ENCODE measurements at places on chromosomes 2 and 18.

- no peak for DNase-seq
These were observed 44.8 kb upstream of the EHBP1 start for GRCh38 chr2:62660582-62661262.

GRCh38 chr2:143123911-143124310 is 5.3 kb upstream of the ARHGAP15 start:
- no peak for DNase-seq

DNA sequence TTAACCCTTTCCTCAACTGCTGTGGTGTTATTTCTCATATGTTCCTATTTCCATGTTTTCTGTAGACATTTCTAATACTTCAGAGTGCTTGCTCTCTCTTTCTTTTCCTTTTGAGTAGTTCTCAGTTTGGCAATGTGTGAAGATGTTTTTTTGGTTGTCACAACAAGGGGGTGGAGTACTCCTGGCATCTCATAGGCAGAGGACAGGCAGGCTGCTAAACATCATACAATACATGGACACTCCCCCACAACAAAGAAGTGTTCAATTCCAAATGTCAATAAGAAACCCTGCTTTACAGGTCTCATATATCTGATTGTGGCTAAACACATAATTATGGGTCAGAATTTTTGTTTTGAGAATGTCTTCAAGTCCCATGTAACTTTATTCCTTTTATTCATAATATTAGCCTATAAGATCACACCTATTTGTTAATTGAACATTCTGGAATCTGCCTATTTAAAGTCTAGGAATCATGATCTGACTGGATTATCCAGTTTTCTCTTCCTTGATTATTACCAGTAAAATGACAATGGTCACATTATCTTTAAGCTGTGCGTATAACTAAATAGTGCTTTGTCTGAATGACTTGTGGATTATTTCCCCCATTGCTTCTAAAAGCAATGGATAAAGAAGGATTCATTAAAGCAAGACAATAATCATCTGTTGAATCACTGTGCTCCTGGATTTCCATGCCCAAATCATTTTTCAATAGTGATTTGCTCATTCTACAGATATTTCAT is 46.8 kb upstream of the ITPRID2 start:
- no peak for DNase-seq

GRCh38 chr18:52678034-52678433 is 338.0 kb downstream of the DCC start:
- no peak for DNase-seq

DNA sequence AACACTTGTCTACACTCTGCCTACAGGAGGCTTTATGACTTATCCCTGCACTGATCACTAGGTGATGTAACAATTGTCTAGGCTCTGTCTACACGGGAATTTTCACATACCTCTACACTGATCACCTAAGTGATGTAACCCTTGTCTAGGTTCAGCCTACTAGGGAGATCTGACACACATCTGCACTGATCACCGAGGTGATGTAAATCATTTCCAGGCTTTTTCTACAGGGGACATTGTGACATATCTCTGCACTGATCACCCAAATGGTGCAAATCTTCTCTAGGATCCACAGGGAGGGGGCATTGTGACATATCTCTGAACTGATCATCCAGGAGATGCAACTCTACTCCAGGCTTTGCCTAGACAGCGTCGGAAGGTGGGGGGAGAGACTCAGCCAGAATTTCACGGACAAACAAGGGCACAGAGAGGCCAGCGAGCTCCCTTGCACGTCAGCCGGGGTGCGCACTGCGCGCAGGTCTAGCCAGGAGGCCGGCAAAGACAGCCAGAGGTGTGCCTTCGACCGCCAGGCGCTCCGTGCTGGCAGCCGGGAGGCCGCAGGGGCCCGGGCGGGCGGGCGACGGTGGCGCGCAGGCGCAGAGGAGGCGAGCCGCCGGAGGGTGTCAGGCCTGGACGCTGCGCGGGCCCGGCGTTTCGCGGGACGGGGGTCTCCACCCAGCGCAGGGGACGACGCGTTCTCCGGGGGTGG is 46.9 kb upstream of the USP14 start:
- DNase-seq: no peak

- DNase-seq: no peak
These were observed 172.3 kb downstream of the PRKCE start for GRCh38 chr2:45823723-45824206.

DNA sequence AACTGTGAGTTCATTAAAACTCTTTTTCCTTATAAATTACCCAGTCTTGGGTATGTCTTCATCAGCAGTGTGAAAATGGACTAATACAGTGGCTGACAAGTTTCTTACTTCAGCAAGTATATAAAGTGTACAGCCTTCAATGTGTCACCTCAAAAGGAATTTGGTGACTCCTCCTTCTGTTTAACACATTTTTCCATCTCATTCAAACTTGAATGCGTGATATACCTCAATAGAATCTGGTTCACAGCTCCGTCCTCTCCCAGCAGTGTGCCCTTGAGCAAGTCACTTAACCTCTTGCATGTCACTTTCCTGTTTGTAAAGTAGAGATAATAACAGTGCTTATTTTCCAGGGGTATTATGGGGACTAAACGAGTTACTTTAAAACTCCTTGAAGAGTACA is 159.6 kb downstream of the CCBE1 start:
- DNase-seq: no peak

DNA sequence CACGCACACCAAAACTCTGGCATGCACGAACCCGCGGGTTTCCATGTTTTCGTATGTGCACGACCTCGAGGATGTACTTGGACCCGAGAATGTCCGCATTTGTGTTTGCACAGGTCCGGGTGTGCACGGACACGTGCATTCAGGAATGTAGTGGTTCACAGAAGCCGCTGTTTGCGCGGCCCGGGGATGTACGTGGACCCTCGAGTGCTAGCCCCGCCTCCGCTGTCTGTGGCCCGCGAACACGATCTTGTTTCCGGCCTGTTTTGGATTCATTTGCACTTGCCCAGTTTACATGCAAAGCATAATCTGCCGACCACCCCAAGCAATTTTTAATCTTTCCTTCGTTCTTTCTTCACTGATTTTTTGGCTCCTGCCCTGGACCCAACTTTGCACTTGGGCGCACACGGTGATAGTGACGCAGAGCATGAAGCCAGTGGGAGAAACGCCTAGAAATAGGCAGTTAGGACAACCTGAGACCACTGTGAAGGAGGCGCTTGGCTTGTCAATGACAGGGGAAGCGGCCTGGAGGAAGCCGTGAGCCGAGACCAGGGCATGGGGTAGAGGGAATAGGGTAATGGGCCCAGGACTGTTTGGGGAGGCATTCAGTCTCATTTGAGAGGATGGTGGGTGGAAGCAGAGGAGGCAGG is 45.4 kb upstream of the PTMA start:
- no peak for DNase-seq

GRCh38 chr2:96085541-96086355 is 30.6 kb downstream of the ADRA2B start:
- no peak for DNase-seq

DNA sequence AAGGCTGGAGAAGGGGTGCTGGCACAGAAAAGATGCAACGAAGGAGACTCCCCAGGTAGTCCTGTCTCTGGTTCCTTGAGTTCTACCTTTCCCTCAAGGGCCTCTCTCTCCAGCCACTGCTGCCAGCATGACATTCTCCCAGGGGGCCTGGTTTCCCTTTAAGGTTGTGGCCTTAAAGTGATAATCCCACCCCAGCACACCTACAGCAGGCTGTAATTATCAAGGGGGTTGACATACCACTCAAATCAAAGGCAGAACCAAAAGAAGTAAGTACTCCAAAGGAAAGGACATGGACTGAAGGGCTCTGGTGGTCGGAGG is 127.4 kb upstream of the MSH6 start:
- DNase-seq: no peak

GRCh38 chr2:72925328-72925943 is 8.1 kb downstream of the EMX1 start:
- no peak for DNase-seq

DNA sequence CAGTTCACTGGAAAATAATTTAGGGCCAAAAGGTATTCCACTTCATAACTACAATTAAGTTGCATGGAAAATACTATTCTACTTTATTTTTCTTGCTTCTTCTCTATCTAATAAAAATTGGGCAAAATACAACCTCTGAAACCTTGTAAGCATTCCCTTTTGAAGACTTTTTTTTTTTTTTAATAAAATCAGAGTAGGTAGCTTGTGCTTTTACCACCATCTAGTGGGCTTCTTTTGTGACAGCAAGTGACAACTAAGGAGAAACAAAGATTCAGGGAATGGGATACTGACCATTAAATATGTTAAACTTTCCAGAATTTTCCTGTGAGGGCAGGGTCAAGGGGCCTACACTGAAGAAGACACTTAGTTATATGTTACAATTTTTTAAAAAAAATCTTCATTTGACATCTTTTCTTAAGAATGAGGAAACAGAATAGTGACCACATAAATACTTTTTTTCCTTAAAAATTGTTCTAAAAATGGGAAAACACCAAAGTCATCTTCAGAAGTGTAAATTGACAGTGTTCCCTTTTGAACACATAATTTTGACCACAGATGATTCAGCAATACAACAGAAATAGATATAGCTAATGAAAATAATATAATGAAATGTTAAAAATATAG is 1183.2 kb upstream of the ACVR2A start:
- no peak for DNase-seq

- DNase-seq: no peak
These were observed 124.9 kb downstream of the XIRP2 start for GRCh38 chr2:167013227-167013626.

DNA sequence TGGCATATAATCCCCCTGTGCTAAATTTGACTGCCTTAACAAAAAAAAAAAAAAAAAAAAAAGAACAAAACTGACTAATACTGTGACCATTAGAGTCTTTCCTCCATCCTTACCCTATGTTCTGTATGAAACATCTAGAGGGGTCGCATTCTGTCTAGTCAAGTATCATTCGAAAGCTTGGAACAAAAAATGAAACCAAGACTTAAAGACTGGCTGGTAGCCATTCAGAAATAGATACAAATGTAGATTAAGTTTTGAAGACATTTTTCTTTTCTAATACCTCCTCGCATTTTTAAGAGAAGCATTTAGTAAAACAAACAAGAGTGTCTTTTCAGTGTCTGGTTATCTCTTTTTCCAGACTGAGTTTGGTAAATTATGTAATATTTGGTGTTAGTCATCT is 66.7 kb downstream of the SPATS2L start:
- DNase-seq: no peak

- DNase-seq: no peak
These were observed 22.1 kb upstream of the TNS1 start for GRCh38 chr2:218024871-218025270.

- peak; percentile 4 for DNase-seq
These were observed 239.8 kb downstream of the HAUS1 start for GRCh38 chr18:46343931-46344372.

DNA sequence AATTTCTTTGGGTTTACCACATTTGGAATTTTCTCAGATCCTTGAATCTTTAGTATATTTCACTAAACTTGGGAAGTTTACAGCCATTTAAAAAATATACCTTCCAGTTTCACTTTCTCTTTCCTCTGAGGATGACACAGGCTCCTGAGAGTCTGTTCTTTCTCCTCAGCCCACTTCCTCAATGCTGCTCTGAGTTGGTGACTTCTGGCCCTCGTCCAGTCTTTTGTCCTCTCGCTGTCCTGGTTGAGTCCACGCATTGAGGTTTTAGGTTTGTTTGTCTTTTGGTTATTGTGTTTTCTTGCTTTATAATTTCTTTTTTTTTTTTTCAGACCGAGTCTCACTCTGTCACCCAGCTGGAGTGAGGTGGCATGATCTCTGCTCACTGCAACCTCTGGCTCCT is 40.7 kb upstream of the GALR1 start:
- DNase-seq: no peak

DNA sequence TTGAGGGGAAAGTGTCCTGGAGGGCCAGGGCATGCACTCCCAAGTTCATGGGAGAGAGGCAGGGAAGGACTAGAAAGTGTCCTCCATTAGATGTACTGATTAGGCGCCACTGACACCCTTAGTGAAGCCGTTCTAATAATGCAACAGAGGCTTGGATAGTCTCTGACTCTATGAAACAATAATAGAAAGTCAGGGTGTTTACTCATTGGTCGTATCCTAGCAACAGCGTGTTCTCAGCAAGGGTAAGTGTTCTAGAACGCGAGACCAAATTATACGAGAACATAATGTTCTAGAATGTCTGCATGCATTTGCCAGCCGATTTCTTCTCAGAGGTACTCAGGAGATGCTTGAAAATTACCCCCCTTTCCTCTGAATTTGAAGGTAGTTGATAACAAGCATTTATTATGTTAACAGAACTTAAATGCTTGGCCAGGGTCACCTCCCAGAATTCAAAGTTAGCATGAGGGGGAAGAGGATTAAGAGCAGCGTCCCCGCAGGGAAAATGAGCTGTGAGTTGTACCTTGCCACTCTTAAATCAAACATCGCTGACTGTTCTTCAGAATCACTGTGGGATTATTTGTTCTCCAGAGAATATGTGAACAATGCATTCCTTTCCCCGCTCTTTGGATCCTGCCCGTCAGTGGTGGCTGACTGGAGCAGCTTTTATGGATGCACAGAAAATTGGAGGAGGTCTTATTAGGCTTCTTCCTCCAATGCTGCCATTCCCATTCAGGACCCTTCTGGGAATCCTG is 33.7 kb upstream of the PDIA6 start:
- no peak for DNase-seq

DNA sequence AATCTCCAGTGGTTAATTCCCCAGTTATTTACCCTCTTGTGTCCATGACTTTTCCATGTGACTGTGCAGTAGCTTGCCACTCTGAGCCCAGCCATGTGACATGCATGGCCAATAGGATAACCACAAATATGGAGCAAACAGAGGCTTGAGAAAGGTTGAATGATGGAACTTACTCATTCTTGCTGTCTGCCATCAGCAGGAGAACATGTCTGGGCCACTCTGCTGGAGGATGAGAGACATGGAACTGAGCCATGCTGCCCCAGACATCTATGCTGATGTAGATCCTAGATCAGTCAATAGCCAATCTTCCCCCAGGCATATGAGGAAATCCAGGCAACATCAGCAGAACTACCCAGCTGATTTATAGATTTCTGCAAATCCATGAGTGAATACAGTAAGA is 992.3 kb upstream of the FANCL start:
- no peak for DNase-seq

- DNase-seq: peak; percentile 37
These were observed 510 bp downstream of the NCKAP1 start for GRCh38 chr2:183037553-183038340.

DNA sequence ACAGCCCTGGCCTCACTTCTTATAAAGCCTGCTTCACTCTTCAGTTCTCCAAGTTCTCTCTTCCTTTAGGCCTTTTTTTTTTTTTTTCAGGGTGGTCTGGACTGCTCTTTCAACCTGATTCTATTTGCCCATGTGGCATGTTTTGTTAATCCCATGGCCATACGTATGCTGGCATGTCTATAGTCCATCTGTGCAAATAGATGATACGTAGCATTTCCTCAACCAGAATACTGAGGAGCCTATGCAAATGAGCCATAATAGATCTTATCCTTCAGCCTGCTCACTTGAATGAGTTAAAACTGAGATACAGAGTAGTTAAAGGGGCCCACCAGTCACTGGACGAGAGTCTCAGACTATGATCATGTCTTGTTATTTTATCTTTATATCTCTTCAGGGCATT is 265.2 kb upstream of the CXCR4 start:
- no peak for DNase-seq

- no peak for DNase-seq
These were observed 401.9 kb downstream of the HRH4 start for GRCh38 chr18:24862201-24862816.

- no peak for DNase-seq
These were observed 255.4 kb downstream of the EXOC6B start for GRCh38 chr2:72570413-72570812.

- DNase-seq: no peak
These were observed 368.5 kb upstream of the CNTNAP5 start for GRCh38 chr2:123656590-123656989.

All from activated naive CD4-positive, alpha-beta T cell (primary cell).